ENCODE measurements at places on chromosomes 5 and 9.

GRCh38 chr5:66440202-66440680, 156.0 kb upstream of the MAST4 start:
- DNase-seq: no peak

DNA sequence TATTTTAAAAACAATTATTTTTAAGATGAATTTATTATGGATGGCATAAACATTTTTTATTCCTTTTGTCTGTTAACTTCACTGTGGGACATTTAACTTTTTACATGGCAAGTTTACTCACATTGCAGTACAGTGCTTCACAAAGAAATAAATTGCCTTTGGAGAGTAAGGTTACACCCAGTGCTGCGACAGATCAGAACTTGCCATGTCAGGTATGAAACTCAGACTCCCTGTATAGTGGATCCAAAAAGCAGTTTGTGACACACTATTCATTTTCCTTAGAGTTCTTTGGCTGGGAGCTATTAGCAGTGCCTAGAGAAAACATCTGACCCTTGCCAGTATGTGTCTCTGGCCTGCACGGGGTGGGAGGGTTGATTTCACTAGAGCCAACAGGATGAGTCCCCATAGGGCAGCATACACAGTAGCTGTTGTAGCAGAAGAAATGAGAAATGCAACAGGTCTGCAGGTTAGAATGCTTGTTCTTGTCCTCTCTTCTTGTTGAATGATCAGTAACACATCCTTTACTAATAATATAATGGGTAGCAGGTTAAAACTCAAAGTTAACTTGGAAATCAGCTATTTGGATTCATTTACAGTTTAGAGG, 42.9 kb downstream of the STARD4 start:
- no peak for DNase-seq

DNA sequence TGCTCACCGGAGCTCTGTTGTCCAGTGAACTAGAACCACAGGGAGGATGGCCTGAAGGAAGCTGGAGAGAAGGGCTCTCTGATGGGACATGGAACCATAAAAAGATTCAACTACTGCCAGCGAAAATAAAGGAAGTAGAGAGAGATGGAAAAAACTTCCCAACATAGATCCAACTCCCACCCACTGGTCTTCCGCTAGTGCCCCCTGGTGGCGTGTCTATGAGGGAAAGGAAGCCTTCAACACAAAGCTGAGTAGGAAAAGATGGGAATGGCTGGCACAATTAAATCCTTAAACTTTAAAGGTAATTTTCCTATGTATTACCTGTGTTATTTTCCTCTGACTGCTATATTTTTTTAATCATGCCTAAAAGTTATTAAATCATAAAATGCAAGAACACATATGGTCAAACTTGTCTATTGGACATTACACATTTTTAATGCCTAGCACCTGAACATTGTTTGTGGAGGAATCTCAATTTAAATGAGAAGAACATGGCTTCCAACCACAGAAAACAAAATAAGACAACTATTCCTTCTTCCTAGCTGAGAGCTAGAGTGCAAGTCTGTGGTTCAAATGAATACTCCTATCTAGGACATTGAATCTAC, 51.5 kb downstream of the CEP120 start:
- peak; percentile 4 for DNase-seq

DNA sequence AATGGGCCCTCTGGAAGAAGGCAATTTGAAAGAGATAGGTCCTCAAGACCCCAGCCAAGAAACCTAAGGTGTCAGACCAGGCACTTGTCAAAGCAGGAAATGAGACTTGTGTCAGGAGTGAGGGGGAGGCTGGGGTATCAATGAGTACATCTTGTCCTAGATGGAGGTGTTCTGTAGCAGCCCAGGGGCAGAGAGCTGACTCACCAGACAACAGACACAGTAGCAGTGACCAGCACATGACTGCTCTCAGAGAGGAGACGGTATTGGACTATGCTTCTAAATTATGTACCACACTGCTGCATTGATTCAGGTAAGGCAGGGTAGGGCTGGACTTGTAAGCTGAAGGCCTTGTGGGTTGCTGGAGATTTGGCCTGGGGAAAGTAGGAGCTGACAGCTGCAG, 551.2 kb upstream of the KLF4 start:
- DNase-seq: no peak

DNA sequence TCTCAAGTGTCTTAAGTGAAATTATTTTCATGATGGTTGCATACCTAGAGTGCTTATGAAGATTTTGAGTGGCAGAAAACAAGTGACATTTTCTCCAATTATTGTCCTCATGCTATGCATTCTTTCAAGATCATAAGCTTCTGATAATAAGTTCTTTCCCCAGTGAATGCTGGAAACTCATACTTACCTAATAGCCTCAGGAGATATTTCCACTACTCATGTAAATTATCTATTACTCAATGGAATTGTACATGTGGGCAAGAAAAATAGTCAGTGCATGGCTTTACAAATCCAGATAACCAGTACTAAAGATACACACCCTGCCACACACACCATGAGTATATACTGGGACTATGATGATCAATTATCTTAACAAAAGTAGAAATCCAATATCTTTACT, 1219.4 kb upstream of the C9orf72 start:
- DNase-seq: no peak

- no peak for DNase-seq
Observed at GRCh38 chr9:108913391-108913790, 20.5 kb downstream of the ELP1 start.

- DNase-seq: no peak
Observed at GRCh38 chr9:99851500-99851822, 29.8 kb downstream of the NR4A3 start.
